ENCODE measurements at places on chromosomes 2 and 18.

GRCh38 chr2:46800218-46800617 lies 115.4 kb downstream of the MCFD2 start:
- DNase-seq: no peak

- no peak for DNase-seq
These were observed 492.5 kb upstream of the SPHKAP start for GRCh38 chr2:228673876-228674554.

DNA sequence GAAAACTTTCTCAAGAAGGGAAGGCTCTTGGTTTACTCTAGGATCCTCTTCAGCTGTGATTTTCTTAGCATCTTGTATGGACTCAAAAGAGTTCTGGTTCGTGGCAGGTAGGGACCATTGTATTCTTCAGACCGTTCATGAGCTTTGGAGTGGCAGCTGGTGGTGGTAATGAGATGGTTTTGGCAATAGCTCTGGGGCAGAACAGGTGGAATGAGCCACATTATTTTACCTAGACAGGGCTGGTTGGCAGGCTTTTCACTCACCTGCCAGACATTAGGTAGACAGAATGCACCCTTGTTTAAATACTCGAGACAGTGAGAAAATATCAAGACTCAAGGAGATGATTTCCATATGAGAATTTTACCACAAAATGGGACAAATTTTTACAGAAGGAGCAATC lies 26.2 kb upstream of the MGAT5 start:
- DNase-seq: no peak

GRCh38 chr2:102145934-102146333 lies 3.4 kb downstream of the IL1R1 start:
- no peak for DNase-seq

DNA sequence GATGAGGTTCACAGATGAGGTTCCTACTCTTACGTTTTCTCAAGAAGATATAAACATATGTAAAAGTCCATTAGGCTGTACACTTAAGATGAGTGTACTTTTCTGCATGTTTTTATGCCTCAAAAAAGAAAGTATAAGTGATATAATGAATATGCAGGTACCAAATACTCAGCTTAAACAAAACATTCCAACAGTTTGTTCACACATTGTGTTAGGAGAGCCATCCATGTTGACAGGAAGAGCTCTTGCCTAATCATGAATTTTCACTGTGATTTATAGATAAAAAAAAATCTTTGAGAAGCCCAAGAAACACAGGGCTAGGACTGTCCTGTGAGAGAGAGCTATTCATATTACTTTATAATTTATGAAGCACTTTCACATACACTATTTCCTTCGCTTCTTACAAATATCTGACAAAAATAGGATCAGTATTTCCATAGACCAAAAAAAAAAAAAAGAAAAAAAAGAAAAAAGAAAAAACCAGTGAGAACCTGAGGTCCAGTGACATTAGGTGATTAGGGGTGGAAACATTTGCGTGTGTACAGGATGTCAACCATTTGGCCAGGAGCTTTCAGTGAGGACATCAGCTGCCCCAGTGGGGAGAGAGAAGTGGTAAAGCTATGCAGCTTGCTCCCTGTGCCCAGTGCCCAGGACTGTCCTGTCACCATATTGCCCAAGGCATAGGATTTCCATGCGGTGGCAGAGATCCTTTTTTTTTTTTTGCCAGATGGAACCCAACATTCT lies 38.7 kb downstream of the BUB1 start:
- DNase-seq: no peak

- DNase-seq: no peak
These were observed 137.2 kb downstream of the CELF4 start for GRCh38 chr18:37428288-37428974.

- DNase-seq: no peak
These were observed 840.6 kb upstream of the SALL3 start for GRCh38 chr18:78138983-78139496.

- DNase-seq: no peak
These were observed 770.0 kb upstream of the ZEB2 start for GRCh38 chr2:145289946-145290345.

GRCh38 chr2:158668001-158668765 lies 126.9 kb upstream of the DAPL1 start:
- no peak for DNase-seq

DNA sequence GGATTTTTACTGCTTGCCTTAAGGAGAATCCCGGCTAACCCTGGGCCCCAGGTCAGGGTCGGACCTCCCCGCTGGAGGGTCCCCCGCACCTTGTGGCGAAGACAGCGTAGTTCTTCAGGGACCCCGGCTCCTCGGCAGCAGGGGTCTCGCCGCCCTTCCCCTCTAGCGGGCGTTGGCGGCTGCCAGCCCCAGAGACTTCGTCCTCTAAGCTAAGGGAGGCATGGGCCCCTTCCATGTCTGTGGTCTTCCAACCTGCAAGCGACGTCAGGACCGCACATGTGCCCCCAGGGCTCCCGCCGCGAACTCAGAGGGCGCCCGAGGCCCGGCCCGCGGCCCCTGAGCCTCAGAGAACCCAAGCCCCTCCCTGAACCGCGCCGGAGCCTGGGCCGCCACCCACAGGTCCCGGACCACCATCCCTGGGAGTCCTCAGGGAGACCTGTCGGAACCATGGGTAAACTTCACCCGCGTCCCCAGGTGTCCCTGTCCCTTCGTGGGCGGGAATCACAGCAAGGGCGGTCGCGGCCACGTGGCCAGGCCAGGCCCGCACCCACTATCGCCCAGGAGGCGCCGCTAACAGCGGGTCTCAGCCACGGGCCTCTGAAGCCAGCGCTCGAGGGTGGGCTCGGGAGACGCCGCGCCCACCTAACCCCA lies 562 bp downstream of the ANKMY1 start:
- no peak for DNase-seq

All from suppressor macrophage treated with lipopolysaccharide for 4 hours (primary cell).